ENCODE measurements at places on chromosomes 4 and X.
A peak's percentile ranks its signal among the peaks of the same experiment; 100 is the strongest.

DNA sequence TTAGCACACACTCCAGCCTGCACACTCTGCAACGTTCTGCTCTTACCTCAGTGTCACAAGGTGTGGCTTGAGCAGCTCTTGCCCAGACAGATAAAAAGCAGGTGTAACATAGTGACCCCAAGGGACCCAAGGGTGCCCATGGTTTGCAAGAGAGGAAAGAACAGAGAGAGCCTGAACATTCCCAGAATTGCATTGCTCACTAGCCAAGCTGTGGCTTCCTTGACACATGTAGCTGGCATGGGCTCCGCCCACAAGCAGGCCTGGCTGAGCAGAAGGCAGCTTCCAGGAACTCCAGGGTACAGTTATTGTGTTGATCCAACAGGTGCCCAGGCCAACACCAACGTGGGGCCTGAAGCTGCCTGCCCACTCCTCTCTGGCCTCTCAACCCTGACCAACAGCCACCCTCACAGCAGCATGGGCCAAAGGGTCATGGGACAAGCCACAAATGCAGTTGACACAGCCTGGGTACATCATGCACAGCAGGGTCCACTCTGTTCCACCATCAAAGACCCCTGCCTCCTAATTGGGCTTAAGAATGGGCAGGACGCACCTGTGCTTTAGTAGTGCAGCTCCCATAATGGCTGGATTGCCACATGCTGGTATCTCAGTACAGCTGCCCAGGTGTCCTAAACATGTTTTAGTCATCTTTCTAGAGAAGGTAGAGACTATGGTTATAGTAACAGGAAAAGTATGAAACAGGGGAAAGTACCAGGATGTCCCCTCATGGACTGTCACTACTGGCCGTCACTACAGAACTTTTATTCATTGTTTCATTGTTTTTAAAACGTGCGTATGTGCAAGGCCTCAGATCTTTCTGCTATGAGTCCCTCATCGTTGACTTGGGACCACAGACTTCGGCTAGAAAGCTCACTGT lies 73.7 kb upstream of the ACSL1 start:
- no peak for DNase-seq

DNA sequence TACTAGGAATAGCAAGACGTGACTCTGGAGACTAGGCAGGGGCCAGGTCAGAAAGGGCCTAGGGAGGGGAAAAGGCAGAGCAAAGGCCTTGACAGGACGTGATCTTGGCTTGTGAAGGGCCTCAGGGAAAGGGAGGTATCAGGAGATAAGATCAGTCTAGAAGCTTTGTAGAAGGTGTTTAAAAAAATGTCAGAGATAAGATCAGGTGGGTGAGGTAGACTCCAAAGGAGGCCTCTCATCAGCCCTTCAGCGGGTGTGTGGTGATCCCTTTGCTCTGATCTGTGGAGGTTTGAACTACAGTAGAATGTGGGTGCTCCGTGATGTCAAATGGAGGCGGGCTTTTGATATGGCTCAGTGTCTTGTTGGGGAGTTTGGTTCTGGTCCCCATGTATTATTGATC lies 78.8 kb upstream of the PRPS1 start:
- no peak for DNase-seq

- DNase-seq = no peak
Observed at GRCh38 chr4:38669208-38669607, 5.2 kb downstream of the KLF3 start.

DNA sequence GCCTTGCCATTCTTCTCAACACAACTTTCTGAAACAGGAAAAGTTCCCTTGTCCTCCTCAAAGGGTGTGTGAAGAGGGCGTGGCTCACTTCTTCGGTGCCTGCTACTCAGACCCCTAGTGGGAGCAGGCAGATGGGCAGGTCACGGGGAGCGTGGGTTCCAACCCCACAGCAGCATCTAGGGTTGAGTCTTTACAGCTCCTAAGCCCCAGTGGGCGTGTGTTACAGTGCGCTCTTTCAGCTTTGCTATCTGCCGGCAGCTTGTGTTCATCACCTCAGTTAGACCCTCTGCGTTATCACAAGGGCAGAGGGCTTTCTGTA lies 57.5 kb upstream of the KLF3 start:
- no peak for DNase-seq

GRCh38 chr4:183905593-183906488 lies 734 bp downstream of the STOX2 start:
- peak; percentile 26 for DNase-seq

DNA sequence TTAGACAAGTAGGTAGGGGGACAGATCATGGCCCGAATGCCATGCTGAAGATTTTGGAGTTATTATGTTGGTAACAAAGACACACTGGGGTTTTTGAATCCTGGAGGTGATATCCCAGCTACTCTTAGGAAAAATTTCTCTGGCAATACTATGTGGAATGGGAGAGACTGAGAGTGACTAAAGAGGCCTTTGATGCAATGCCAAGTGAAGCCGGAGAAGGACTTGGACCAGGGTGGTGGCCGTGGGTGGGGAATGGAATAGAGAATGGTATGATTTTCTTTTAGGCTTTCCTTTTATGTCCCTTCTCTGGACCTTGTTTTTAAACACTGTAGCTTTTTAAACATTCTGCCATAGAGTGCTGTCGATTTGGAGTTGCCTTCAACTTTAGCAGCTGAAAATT lies 141.6 kb downstream of the DCLK2 start:
- peak; percentile 39 for DNase-seq

DNA sequence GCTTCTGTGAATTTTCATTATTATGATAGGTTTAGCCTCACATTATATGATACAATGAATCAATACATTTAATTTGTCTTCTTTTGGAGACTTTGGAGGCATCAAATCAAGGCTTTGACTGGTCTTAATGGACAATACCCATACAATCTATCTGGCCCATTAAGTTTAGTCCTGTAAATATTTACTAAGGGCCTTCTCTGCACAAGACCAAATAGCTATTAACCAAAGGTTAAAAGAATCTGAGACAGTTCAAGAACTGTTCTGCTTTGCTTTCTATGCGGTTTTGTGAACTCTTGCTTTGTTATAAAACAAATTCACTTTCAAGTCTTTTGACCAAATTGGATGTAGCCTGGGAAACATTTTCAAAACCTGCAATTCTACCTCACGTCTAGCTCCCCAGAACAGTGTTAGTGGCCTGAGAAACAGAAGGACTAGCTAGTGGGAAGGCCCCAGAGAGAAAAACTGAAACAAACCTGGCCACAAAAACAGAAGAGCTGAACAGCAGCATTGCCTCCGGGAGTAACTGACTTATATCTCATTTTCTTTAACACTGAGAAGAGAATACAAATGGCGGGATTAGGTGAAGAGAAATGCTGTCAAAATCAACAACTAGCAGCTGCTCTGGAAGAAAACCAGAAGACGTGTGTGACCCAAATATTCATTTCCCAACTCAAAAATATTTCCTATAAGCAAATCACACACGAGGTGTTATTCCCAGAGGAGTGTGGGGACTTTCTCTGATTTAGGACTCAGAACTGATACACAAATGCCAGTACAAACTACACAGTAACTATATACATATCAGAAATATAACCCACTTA lies 548 bp downstream of the TLR1 start:
- no peak for DNase-seq
